Fibroblast of the aortic adventitia (primary cell): ENCODE measurements at places on chromosomes 5 and 9.

GRCh38 chr9:127575875-127576778 lies 36.0 kb upstream of the STXBP1 start:
- DNase-seq = no peak

- no peak for DNase-seq
Measured at GRCh38 chr9:114258218-114258617, 64.7 kb upstream of the ORM1 start.

GRCh38 chr5:176542596-176543427 lies 5.6 kb upstream of the RNF44 start:
- DNase-seq = no peak

DNA sequence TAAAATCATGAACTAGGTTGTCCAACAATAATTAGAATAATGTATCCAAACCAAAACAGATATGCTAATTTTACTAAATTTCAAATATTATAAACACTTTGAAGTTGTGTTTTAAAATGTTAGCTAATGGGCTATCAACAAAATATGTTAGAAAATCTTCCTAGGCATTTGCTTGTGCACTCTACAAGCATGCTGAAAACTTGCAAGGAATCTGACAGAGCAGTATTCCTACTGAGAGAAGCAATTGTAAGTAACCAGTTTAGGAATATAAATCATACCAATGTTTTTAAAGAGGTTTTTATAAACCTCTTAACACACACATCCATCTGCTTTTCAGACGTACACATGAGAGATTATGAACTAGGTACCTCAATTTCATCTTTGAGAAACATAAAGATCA lies 228.4 kb upstream of the TBCA start:
- DNase-seq = no peak

DNA sequence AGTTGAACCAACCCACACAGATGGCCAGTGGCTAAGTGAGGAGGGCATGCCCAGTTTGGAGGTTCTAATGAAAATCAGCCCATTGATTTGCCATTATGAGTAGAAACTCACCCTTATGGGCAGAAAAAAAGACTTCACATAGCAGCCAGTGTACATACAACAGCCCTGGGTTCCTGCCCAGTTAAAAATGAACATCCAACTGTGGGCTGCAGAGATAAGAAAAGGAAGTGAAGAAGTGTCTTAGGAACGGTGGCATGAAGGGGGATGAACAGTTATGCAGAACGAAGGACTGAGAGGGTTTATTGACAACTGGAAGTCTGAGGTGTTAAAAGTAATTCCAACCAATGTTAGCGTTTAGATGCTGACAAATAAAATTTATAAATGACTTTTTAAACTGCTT lies 118.4 kb downstream of the MARCHF3 start:
- DNase-seq = no peak

DNA sequence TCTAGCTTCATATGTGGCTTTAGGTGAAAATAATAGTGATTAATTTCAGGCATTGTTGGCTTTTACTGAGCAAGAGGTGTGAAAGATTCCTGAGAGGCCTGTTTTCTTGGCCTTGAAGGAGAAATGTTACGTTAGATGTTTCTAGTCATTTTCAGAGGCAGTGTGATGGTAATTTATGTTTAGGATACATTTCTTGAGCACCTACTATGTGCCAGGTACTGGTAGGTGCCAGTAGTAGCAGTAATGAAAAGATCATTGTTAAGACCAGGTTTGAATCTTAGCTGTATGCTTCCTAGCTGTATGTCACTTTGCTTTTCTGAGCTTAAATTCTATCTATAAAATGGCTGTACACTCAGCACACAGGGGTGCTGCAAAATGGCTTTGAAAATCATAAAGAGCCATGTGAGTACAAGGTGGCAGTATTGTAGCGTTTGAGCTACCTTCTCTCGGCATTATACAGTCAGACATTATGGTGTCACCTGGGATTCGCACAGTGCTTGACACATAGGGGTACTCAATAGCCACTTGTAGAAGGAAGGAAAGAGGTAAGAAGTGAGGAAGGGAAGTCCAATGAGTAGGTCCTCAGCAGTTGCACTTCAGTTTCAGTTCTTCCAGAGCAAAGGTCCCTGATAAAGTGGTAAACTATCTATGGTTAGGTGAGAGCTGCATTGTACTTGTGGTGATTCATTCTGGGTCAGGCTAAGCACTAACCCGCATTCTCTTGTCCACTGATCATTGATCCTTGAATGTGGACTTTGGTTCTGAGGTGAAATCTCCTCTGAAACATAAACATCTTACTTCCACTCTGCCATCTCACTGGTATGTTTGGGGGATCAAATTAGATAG lies 166.5 kb upstream of the NR3C1 start:
- DNase-seq = no peak

DNA sequence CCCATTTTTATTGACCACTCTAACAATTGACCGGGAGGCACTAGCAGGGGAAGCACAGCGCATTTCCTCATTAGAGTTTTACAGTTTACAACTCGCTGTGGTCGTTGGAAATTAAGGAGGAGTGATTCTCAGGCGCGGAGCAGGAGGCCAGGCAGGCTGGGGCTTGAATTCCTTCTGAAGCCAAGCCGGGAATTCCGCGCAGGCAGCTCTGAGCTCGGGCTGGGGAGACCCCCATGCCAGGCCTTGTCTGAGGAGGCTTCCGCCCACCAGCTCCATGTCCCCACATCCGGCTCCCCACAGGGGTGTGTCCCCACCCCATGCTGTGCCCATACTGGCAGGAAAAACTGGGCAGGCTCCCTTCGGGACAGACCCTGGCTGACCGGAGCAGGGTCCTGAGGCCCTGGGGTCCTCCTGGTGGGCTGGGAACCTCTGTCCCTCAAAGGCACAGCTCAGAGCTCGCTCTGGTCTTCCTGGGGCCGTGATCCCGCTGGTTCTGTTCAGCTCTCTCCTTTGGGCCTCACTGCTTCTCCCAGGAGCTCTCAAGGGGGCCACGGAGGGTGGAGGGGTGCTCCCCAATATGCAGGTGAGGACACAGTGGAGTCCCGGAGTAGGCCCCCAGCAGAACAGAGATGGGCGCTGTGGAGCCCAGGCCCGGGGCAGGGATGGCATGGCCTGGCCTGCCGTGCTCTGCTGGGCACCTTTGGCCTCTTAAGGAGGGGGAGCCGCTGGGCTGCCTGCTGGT lies 1.3 kb upstream of the NRARP start:
- DNase-seq = no peak

GRCh38 chr9:36008774-36009300 lies 27.9 kb upstream of the RECK start:
- peak; percentile 64 for DNase-seq

GRCh38 chr9:127208416-127208815 lies 56.2 kb upstream of the GARNL3 start:
- DNase-seq = no peak

- DNase-seq = peak; percentile 39
Measured at GRCh38 chr9:34282096-34282495, 47.0 kb downstream of the KIF24 start.

DNA sequence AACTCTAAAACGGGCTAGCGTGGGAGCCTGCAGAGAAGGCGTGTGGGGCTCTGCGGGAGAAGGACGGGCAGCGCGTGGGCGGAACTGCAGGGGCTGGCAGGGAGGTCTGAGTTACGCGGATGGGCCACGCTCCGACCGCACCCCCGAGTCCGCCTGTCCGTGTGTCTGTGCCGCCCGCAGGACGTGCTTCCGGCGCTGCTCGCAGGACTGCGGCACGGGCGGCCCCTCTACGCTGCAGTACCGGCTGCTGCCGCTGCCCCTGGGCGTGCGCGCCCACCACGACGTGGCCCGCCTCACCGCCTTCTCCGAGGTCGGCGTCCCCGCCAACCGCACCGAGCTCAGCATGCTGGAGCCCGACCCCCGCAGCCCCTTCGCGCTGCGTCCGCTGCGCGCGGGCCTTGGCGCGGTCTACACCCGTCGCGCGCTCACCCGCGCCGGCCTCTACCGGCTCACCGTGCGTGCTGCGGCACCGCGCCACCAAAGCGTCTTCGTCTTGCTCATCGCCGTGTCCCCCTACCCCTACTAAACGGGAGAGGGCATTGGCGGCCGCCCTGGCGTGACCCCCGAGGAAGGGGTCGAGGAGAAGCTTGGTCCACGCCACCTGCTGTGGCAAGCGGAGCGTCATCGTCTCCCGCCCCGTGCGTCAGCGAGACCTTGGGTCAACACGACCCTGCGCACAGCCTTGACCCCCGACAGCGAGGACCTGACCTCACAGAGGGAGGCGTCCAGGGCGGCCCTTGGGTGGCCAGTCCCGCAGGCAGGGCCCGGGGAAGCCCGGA lies 11.4 kb upstream of the ASS1 start:
- no peak for DNase-seq

GRCh38 chr9:9951556-9952160 lies 661.1 kb downstream of the PTPRD start:
- DNase-seq = no peak

DNA sequence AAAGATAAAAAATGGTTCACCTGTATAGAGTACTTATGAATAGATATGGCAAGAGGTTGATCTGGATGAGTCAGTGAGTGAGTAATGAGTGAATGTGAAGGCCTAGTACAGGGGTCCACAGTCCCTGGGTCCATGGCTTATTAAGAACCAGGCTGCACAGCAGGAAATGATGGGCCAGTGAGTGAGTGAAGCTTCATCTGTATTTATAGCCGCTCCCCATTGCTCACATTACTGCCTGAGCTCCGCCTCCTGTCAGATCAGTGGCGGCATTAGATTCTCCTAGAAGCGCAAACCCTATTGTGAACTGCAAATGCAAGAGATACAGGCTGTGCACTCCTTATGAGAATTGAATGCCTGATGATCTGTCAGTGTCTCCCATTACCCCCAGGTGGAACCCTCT lies 307.7 kb upstream of the ZNF608 start:
- DNase-seq = no peak

DNA sequence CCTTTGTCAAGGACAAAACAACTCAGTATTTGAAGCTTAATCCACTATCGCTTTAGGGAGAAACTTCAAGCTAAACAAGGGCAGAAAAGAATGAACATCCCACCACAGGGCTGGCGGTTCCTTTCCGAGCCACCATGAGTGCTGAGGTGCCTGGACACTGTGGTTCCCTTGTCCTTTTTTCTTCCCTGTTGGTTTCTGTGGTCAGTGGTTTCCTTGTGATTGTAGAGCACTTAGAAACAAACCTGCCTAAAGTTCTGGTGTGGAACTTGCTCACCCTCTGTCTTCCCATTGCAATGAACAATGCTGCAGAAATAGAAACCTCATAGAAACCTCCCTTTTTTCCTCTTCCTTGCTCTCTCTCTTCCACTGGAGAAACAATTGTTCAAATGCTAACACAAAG lies 79.3 kb upstream of the TBC1D2 start:
- DNase-seq = no peak

DNA sequence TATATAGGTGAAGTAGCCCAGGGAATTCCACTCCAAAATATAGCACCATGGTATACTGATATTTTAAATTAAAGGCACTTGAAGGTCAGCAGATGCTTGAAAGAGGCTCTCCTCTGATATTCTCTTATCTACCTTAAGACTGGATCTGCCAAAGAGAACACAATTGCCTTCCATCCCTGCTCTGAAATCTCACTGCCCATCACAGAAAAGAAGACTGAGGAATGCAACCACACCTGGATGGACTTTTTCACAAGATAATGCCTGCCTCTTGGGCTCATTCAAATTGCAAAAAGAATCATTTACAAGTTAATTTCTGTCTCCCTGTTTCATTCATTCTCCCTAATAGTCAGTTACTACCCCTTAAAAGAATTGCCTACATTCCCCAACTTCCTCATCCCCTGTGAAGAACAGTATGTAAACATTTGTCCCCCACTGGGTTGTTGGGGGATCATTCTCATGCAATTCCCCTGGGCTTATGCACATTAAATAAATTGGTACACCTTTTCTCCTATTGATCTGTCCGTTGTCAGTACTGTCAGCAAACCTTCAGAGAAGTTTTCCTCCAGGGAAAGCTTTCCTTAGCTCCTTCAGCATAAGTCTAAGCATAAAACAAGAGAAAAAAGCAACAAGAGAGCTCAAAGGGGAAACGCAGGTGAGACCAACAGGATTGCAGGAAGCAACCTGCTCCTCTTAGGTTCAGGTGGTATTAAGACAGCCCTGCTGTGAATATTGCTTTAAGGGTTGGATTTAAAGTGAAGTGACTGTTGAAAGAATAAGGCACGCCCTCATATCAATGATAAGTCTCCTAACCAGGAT lies 171.4 kb upstream of the SLC30A5 start:
- no peak for DNase-seq

DNA sequence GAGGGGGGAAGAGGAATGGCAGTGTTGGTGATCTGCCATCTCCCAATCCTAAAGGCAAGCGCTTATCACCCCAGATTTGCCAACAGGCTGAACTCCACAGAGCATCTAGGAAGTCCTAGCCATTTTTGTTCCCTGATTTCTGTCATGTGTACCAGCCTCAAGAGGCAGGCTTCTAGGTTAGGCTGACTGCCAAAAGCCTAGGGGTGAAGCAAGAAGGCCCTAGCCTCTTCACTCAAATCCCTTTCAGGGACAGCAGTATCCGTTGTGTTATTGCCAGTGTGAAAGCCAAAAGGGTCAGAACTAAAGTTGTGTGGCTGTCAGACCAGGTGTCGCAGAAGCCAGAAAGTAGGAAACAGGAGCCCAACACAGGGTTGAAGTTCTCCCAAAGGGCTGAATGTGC lies 14.7 kb downstream of the IGIP start:
- no peak for DNase-seq

DNA sequence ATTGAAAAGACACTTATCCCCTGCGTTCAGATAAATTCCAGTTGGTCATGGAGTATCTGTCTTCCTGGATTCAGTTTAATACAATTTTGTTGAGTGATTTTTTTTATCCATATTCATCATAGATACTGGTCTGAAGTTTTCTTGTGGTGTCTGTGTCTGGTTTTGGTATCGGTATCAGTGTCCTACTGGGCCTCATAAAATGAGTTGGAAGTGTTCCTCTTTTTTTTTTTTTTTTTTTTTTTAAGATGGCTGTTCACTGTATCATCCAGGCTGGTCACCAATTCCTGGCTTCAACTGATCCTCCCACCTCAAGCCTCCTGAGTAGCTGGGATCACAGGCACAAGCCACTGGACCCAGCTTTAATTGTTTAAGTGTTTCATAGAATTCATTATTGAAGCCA lies 2.9 kb upstream of the CAMSAP1 start:
- no peak for DNase-seq

DNA sequence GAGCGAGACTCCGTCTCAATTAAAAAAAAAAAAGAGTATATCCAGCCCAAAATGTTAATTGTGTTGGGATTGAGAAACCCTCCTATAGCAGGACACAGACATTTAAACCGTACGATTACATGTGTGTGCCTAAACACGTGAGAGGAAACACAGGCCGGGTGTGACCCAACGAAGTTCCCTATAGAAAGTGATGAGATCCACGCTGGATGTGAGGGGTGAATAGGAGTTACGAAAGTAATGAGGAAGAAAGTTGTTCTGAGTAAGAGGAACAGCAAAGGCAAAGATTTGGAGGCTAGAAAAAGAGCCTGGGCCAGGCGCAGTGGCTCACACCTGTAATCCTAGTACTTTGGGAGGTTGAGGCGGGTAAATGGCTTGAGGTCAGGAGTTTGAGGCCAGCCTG lies 13.6 kb downstream of the NAIF1 start:
- DNase-seq = no peak

- DNase-seq = peak; percentile 80
Measured at GRCh38 chr9:88950341-88951154, 40.7 kb upstream of the S1PR3 start.

- no peak for DNase-seq
Measured at GRCh38 chr5:1570975-1571374, 47.2 kb upstream of the LPCAT1 start.

GRCh38 chr5:116514421-116514970 lies 60.1 kb downstream of the SEMA6A start:
- DNase-seq = no peak

- DNase-seq = no peak
Measured at GRCh38 chr9:132810314-132810713, 67.8 kb downstream of the AK8 start.
